ENCODE measurements at places on chromosomes 11 and 22.

DNA sequence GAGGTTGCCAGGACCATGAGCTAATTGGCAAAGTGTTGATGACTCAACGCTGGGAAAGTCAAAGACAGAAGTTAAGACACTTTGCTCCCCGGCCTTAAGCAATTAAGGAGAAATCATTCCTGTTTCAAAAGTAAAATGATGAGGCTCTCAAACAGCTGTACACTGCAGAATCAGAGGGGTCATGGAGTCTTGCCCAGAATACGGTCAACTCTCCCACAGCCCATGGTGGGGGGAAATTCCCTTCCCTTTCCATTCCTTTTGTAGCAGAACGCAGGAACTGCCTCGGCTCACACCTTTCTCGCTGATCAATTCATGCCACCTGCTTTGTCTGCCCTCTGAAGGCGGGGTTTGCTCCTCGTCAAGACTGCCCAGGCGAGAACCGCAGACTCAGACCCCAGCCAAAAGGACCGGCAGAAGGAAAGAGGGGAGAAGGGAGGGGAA is 52.8 kb downstream of the MN1 start:
- no peak for DNase-seq

DNA sequence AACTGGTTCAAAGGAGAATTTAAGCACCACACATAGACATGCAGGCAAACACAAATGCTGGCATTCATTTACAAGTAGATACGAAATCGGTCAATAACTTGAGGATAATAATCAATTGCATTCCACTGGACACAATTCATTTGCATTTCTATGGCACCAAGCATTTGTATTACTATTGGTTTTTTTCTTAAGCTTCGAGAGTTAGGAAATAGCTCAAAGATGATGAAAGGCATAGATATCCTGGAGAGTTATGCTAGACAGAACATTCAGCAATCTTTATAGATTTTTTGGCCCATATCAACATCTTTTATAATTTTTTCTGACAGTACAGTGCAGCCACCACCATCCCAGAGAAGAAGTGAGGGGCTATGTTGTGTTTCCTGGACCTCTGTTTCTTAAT is 544.4 kb downstream of the MIAT start:
- no peak for DNase-seq

- DNase-seq = peak; percentile 45
Measured at GRCh38 chr11:73198677-73199076, 19.4 kb upstream of the P2RY2 start.

- peak; percentile 33 for DNase-seq
Measured at GRCh38 chr11:7673724-7674434, 579 bp upstream of the CYB5R2 start.

- DNase-seq = no peak
Measured at GRCh38 chr11:27619039-27619574, 81.1 kb downstream of the BDNF start.

GRCh38 chr11:13327421-13327820 is 49.8 kb downstream of the BMAL1 start:
- DNase-seq = no peak

GRCh38 chr22:41952713-41953112 is 763 bp downstream of the SMIM45 start:
- DNase-seq = no peak

DNA sequence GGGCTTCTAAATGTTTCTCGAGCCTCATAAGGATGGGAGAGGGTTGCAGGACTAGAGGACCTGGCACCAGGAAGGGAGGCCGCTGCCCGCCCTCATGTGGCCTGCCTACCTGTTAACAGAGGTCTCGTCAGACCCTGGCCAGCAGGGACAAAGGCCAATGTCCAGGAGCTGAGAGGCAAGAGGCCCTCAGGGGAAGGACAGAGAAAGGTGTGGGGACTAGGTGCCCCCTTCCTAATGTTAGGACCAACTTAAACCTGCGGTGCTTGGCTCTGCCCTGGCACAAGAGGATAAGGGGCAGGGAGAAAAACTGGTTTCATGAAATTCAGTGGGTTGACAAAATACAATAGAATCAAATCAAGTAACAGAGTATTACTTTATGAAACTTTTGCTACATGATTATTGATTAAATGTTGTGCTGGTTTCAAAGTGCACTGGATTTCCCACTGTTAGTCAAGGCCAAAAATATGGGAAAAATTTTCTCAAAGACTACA is 20.0 kb upstream of the SYT12 start:
- DNase-seq = no peak

- no peak for DNase-seq
Measured at GRCh38 chr11:128261011-128261421, 326.3 kb downstream of the ETS1 start.

GRCh38 chr11:35334385-35335090 is 84.8 kb downstream of the SLC1A2 start:
- DNase-seq = no peak

DNA sequence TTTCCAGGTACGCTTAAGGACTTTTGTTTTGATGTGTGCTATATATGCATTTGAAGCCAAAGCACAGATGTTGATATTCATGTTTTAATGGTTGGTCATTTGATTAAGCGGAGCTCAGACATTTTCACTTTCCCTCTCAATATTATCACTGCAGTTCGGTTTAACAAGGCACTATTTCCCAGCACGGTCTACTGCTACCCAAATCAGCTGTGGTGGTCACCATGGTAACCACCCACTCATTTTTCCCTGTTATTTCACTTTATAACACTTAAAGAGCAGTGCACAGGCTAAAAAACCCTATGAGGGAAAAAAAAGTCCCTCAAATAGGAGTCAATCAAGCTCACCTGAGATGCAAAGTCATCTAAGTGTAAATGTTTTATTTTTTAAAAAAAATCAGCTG is 439.6 kb upstream of the CCDC90B start:
- DNase-seq = no peak

DNA sequence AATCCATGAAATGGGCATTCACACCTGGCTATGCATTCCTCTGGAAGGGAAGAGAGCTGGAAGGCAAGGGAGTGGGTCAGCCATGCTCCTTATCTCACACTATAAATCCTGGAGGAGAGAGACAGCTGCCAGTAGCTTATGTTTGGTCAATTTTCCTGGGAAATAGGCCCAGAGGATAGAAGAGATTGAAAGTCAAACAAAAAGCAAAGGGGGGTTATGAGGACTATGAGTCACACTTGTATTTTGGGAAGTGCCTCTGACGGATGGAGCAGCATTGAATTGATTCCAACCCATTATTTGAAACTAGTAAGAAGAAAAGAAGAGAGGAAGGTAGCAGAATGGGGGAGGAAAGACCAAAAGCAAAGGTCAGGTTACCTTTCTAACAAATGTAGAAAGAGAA is 25.0 kb downstream of the SNX19 start:
- DNase-seq = no peak

DNA sequence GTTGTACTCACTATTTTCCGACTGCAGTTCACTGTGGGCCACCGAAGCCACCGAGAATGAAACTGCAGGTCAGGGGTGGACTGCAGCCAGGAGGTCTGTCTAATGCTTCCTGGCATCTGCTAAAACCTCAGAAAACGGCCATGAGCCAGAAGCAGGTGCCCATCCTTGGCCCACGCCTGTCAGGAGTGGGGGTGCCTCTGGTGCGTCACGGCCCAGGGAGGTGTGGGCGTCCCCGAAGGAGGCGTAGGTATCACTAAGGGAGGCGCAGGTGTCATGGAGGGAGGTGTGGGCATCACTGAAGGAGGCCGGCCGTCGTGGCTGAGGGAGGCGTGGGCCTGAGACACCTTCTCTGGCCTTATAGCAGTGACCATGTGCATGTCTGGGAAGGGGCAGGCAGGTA is 456.2 kb downstream of the TBC1D22A start:
- DNase-seq = no peak

DNA sequence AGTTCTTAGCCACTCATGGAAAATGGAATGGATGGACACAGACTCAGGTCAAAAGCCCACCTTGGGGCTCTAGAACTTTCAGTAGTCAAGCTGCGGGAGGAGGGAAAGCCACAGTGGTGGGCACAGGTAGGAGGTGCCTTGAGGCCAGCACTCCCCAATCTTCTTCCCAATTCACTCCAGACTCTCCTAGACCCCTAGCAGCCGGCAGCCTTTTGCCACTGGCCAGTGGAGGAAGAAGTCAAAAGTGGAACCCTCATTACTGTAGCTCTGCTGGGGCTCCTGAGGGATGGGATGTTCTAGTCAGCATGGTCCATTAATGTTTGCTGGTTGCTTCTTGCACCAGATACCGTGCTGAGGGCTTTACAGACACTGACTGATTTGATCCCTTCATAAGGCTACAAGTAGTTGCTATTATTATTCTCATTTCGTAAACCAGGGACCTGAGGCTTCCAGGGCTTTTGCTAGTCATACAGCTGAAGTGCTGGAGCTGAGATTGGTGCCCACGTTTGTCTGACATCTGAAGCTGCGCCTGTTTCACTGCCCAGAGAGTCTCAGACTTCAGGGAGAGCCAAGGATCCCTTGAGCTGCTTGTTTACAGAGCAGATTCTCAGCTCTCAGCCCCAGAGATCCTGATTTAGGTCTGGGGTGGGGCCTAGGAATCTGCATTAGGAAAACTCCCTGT is 1.1 kb downstream of the UCP3 start:
- no peak for DNase-seq

DNA sequence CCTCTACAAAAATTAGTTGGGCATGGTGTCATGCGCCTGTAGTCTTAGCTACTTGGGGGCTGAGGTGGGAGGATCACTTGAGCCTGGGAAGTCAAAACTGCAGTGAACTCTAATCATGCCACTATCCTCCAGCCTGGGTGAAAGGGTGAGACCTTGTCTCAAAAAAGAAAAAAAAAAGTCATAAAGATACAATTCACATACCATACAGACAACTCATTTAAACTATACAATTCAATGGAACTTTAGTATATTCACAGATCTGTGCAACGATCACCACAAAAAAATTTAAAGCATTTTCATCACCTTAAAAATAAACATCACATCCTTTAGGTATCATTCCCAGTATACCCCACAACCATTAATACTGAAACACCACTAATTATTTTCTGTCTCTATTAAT is 201.2 kb downstream of the PGR start:
- no peak for DNase-seq

DNA sequence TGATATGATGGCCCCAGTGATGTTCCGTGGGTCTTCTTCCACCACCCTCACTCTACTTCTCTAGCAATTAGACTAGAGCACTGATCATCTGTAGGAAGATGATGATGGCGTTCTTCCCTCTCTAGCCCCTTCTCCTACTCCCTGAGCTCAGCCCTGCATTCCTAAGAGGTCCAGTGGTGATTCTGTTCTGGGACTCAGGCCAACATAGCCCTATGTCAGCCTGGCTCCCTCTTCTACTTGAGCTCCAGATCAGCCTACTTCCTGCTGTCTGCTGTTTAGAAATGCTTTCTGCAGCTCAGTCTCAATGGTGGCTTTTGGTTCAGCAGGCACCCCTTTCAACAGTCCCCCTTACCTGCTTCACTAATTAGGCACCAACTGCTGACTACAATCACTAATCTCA is 86.1 kb upstream of the ZBED5 start:
- DNase-seq = no peak

DNA sequence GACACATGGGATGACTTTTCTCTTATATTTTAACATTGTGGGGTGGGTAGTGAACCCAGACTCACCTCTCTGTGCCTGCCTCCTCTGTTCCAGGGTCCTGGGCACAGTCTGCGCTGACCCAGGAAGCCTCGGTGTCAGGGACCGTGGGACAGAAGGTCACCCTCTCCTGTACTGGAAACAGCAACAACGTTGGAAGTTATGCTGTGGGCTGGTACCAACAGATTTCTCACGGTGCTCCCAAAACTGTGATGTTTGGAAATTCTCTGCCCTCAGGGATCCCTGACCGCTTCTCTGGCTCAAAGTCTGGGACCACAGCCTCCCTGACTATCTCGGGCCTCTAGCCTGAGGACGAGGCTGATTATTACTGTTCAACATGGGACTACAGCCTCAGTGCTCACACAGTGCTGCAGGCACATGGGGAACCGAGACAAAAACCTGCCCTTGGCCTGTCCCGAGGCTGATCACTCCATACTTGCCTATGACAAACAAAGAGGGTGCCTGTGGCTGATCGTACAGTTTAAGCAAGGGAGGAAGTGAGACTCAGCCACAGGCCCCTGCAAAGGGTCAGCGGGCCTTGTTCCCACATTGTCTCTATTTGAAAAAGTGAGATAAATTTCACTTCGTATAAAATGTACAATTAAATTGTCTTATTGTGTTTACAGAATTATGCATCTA is 43.7 kb upstream of the TOP3B start:
- DNase-seq = no peak

DNA sequence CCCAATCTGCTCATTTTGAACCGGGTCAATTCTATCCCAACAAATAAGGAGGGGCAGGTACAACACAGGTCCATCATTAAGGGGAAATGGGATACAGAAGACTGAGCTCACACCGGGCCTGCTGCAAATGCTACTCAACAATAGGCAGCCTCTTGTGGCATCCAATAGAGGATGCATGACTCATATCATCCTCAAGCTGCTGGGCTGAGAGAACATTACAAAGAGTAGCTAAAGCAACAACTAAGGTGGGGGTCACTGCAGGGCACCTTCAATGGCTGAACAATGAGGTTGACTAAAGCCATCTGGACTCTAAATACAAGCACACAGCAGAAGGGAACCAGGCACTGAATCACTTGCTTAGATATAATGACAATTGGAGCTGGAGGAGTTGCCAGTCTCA is 130.1 kb upstream of the SYN3 start:
- DNase-seq = no peak

DNA sequence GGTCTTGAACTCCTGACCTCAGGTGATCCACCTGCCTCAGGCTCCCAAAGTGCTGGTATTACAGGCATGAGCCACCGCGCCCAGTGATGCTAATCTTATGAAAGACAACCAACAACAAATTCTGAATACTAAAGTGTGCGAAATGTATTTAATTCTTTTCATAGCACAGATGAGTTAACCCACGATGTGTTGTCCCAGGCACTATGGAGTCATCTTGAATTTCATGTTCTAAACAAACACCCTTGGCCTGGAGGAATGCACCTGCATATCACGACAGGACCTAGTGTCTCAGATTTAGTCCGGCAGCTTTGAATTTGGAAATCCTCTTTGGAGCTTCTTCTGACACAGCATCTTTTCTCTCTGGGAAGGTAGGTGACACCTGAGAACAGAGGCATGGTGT is 16.2 kb upstream of the VPREB1 start:
- DNase-seq = no peak

GRCh38 chr22:31329029-31329428 is 17.1 kb downstream of the PATZ1 start:
- no peak for DNase-seq

GRCh38 chr22:50367778-50368500 is 24.8 kb downstream of the PPP6R2 start:
- DNase-seq = no peak

GRCh38 chr11:37946155-37946766 is 1348.2 kb upstream of the RAG2 start:
- DNase-seq = no peak

GRCh38 chr11:5489576-5490357 is 1.3 kb downstream of the OR52D1 start:
- no peak for DNase-seq

- peak; percentile 47 for DNase-seq
Measured at GRCh38 chr11:16606784-16607674, 131.4 kb upstream of the C11orf58 start.

- peak; percentile 91 for DNase-seq
Measured at GRCh38 chr11:34600339-34601084, 20.4 kb upstream of the EHF start.

GRCh38 chr11:76385903-76386302 is 4.8 kb downstream of the GVQW3 start:
- DNase-seq = no peak
